A549 treated with CORT108297 at 1 μM for 4 hours (cell line): ENCODE measurements at places on chromosomes 4 and X. TPM values are rescaled to one million over a fixed set of nuclear protein-coding genes. Genes with fewer than 3 reads are reported as not detected.

The IKBKG gene
- 33.1 to 46.6 TPM (median 46.0 TPM) in 5 replicates for total RNA-seq

The MFSD8 gene
- 11.2 to 17.3 TPM (median 11.7 TPM) in 5 replicates for total RNA-seq

The SMIM10 gene
- total RNA-seq, result 0.05 to 0.14 TPM (median 0.08 TPM) in 5 replicates

The WDR17 gene
- 1.4 to 2.2 TPM (median 1.9 TPM) in 5 replicates for total RNA-seq

The SLC6A14 gene
- total RNA-seq, result not detected in 5 replicates

The ZNF718 gene
- total RNA-seq, result 0.40 to 0.61 TPM (median 0.58 TPM) in 5 replicates

The SH3TC1 gene
- total RNA-seq, result 8.7 to 12.9 TPM (median 11.6 TPM) in 5 replicates

The TMPRSS11F gene
- not detected in 5 replicates for total RNA-seq

The NWD2 gene
- not detected in 5 replicates for total RNA-seq
